Renal cortex interstitium (tissue), 15 donors: ENCODE measurements at places on chromosomes 11 and 22. TPM values are rescaled to one million over a fixed set of nuclear protein-coding genes. Genes with fewer than 3 reads are reported as not detected.

The FGF19 gene
- 0.50 TPM for polyA plus RNA-seq

The CDC42BPG gene
- polyA plus RNA-seq, result 5.8 TPM

The MUC15 gene
- 2.3 TPM for polyA plus RNA-seq

The PARVG gene
- polyA plus RNA-seq, result 1.6 TPM

The HBB gene
- polyA plus RNA-seq, result 134 TPM

The PKNOX2 gene
- 12.4 TPM for polyA plus RNA-seq

The OR52E8 gene
- not detected for polyA plus RNA-seq

The OR5A1 gene
- polyA plus RNA-seq, result not detected

The PTPRCAP gene
- polyA plus RNA-seq, result 3.5 TPM

The LSP1 gene
- polyA plus RNA-seq, result 7.9 TPM

The KRTAP5-8 gene
- 0.23 TPM for polyA plus RNA-seq

The SCGB1A1 gene
- polyA plus RNA-seq, result not detected

GRCh38 chr11:19218786-19219460, 17.1 kb upstream of the CSRP3 start:
- DNase-seq, result no peak

- DNase-seq, result no peak
Measured at GRCh38 chr11:134916421-134917213, 504.6 kb upstream of the B3GAT1 start.

DNA sequence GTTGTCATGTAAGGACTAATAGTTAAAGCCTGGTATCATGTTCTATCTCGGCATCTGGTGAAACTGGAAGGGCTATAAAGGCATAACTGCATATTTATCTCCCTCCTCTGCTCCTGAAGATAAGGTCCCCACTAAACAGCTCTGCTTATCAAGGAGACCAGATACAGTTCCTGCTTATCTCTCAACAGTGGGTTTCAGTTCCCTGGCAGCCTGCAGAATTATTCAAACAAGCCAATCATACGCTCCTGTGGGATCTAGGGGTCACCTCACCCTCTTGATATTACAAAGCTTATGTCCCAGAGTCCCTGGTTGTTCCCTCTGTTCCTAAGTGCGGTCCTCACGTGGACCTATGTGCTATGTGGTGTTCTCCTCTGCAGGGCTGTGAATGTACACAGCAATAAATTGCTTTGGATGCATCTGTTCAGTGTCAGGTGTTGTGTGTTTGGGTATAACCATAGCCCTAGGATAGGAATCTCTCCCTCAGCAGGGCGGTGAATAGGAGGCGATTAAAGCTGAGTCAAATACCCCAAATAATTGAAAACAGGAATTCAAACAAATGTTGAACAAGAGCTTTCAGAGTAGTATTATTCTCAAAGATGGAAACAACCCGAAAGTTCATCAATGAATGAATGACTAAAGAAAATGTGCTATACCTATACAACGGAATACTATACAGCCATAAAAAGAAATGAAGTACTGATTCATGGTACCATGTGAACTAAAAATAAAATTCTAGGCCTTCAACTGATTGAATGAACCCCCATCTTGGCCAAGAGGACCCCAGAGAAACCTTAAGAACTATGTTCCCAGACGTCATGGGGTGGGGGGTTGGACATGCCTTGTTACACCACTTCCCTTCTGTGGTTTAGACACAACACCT, 3.1 kb upstream of the OOSP4A start:
- no peak for DNase-seq

DNA sequence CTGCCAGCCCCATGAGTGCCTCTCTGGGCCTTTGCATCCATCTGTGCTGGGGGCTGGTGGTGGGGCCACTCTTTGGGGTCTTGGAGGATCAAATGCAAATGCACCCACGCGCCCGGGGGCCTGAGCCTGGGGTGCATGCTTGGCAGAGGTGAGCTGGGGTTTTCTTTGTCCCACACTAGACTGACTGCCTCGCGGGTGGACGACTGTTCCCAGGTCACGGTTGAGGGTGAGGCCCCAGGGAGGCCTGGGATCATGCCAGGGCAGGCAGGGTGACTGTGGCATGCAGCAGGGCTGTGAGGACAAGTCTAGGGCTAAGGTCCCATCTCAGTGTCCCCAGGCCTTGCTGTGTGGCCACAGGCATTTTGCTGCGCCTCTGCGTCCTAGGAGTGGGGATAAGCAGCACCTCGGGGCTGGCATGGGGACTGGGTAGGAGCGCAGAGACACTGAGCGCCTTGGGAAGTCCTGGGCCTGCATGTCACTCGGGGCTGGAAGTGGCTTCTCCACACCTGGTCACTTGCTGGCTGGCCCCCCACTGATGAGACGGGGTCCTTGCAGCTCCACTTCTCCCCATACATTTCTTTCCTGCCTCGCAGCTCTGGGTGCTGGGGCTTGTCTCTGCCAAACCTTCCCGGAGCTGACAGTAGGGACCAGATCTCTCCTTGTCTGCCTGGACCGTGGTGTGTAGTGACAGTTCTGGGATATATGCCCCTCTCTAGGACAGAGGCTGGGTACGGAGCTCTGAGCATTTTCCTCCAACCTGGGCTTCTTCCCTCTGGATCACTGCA, 133.1 kb downstream of the CTTN start:
- DNase-seq, result no peak

GRCh38 chr11:15882876-15883454, 473.4 kb downstream of the SOX6 start:
- no peak for DNase-seq

DNA sequence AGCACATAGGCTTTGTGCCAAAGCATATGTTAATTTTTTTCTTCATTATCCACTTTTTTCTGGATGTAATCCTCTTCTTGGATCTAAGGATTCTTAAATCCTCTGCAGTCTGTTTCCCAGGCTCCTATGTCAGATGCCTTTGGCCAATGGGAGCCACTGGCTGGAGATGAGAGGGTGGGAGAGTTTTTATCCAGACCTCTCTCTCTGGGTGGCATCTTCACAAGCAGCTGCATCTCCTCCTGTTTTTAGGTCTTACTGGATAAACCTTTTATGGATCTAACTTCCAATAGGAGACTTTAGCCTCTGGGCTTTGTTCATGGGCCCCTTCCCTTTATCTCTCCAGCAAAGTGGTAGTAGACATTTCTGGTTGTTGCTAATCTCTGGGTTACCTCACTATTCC, 22.4 kb upstream of the MPPED2 start:
- no peak for DNase-seq

DNA sequence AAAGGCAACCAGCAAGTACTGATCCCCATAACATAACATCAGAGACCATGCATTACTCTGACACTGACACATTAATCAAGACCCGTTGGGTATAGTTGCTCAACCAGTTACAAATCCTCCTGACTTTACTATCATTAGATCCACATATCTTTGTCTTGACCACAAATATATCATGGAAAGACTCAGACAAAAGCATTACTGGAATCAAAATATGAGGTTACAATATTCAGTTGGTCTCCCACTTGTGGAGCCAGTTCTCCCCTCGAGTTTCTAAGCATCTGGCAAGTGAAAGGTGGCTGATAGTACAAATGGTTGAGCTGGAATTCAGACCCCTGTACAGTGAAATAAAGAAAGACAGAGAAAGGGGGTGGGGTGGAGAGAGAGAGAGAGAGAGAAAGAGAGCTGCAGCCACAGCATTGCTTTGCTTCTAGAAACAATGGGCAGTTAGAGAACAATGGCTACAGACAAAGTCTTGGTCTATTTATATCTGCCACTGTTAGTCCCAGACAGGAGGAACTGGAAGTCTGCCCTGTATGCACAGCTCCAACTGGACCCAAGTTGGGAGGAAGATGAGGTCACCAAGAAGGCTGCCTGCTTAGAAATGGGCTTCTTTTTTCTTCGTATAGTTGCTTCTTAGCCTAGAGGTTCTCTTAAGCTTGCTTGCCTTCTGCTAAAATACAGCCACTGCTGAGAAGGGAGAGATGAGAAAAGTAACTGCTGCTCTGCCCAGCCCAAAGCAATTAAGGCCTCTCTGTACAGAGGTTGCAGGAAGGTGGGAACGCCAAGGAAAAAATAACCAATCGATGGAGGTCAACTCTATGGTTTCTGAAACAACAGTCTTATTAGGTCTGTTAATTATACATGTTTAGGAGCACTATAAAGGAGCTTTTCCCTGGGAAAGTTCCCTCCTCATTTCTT, 85.5 kb downstream of the ETS1 start:
- no peak for DNase-seq

DNA sequence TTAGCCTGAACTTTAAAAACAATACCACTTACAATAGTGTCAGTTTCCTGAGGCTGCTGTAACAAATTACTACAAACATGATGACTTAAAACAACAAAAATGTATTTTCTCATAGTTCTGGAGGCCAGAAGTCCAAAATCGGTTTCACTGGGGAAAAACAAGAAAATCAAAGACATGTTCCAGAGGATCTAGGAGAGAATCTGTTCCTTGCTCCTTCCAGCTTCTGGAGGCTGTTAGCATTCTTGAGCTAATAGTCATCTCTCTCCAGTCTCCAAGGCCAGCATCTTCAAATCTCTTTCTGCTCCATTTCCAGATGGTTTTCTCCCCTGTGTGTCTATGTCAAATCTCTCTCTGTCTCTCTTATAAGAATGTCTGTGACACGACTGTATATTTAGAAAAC, 67.6 kb upstream of the TEAD1 start:
- DNase-seq, result no peak

- DNase-seq, result peak; percentile 74
Measured at GRCh38 chr11:64566042-64566914, 24.7 kb upstream of the SLC22A12 start.

DNA sequence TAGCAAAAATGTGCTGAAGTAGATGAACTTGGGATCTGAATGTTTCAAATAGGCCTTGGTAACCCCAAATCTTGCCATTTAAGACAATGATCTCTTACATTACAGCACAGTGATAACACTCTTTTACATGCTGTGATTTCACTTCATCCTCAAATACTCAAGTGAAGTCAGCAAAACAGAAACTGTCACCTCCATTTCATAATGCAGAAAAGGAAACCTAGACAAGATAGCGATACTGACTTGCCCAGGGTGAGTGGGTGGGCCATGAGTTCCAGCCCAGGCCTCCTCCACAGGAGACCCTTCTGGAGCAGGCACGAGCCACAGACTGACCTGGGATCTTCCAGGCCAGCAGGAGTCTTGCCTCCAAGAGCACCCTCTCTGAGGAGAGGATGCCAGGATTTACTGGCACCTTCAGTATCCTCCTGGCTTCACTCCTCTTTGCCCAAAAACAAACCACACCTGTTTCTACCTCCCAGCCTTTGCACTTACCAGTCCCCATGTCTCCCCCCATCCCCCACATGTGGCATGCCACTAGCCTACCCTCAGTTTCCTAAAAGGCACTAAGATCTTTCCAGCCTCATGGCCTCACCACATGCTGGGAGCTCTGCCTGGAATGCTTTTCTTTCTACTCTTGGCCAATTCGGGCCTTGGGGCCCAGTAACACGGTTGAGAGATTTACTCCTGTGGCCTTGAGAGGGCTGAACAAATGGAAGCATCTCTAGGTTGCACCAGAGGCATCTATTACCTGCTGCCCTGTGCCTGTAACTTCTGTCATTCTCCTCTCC, 1.9 kb upstream of the DGAT2 start:
- no peak for DNase-seq

- DNase-seq, result no peak
Measured at GRCh38 chr11:115921540-115921939, 417.3 kb upstream of the CADM1 start.

- DNase-seq, result no peak
Measured at GRCh38 chr11:8263109-8263768, 439 bp downstream of the LMO1 start.

DNA sequence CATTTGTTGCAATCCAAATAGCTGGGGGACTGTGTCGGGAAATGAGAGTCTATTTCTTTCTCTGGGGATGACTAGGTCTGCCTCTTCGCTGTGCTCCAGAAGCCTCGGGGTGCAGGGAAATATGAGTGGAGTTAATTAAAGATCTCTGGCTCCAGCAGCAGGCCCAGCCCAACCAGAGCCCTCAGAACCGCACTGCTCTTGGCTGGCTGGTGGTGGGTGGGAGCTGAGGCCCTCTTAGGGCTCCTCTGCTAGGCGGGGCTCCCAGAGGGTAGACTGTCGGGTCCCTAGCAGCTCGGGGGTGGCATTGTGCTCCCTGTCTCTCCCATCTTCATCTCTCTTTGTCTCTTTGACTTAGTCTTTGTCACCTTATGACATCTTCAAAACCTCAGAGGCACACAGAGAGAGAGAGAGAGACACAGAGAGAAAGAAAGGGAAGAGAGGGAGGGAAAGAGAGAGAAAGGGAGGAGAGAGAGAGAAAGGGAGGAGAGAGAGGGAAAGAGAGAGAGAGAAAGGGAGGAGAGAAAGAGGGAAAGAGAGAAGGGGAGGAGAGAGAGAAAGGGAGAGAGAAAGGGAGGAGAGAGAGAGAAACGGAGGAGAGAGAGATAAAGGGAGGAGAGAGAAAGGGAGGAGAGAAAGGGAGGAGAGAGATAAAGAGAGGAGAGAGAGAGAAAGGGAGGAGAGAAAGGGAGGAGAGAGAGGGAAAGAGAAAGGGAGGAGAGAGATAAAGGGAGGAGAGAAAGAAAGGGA, 20.2 kb downstream of the MPPED1 start:
- no peak for DNase-seq

DNA sequence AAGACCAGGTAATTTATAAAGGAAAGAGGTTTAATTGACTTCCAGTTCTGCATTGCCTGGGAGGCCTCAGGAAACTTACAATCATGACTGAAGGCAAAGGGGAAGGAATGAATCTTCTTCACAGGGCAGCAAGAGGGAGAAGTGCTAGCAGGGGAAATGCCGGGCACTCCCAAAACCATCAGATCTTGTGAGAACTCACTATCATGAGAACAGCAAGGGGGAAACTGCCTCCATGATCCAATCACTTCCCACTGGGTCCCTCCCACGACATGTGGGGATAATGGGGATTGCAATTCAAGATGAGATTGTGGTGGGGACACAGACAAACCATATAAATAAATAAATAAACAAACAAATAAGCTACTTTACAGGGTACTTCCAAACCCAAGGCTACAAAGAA, 28.8 kb upstream of the EXPH5 start:
- no peak for DNase-seq

GRCh38 chr11:76634886-76635285, 35.7 kb downstream of the LRRC32 start:
- no peak for DNase-seq

DNA sequence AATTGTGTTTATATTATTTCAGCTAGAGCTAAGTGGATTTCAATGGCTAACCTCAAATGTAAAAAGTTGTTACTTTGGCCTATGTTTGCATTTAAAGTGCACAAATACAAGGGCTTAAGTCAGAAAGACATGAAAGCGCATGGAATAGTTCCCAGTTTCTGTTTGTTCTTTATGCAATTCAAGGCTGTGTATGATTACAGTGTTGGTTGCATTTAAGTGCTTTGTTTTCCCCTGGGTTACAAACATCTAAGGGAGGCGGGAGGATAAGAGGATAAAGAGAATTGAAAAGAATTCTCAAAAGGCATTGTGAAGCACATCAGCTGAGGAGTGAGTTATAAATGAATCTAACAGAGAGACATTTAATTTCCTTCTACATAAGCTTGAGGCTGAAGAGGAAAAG, 453.4 kb downstream of the NTM start:
- DNase-seq, result no peak

GRCh38 chr11:10478066-10478465, 23.0 kb downstream of the AMPD3 start:
- DNase-seq, result no peak

GRCh38 chr11:43756575-43756974, 76.0 kb downstream of the HSD17B12 start:
- no peak for DNase-seq

GRCh38 chr11:99739464-99740089, 718.8 kb downstream of the CNTN5 start:
- DNase-seq, result peak; percentile 50
